ENCODE measurements at places on chromosomes 7 and 10.

DNA sequence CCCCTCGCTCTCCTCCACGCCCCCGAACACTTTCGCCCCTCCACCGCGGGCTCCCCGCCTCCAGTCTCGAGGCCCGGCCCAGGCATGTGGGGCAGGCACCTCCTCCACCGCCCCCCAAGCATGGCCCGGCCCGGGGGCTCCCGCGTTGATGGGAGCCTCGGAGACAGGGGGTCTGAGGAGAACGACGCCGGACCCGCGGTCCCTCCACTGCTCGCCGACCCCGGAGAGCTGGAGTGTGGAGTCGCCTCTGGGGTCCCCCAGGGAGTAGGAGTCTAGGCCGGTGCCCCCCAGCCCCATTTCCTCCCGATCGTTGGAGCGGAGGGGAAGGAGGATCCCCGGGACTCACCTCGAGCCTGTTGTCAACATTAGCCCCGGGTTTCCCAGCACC lies 206 bp downstream of the UPF2 start:
- DNase-seq, result no peak

- no peak for DNase-seq
Observed at GRCh38 chr7:158093156-158093796, 494.3 kb downstream of the PTPRN2 start.

- DNase-seq, result no peak
Observed at GRCh38 chr10:45383682-45384330, 9.8 kb downstream of the ALOX5 start.

DNA sequence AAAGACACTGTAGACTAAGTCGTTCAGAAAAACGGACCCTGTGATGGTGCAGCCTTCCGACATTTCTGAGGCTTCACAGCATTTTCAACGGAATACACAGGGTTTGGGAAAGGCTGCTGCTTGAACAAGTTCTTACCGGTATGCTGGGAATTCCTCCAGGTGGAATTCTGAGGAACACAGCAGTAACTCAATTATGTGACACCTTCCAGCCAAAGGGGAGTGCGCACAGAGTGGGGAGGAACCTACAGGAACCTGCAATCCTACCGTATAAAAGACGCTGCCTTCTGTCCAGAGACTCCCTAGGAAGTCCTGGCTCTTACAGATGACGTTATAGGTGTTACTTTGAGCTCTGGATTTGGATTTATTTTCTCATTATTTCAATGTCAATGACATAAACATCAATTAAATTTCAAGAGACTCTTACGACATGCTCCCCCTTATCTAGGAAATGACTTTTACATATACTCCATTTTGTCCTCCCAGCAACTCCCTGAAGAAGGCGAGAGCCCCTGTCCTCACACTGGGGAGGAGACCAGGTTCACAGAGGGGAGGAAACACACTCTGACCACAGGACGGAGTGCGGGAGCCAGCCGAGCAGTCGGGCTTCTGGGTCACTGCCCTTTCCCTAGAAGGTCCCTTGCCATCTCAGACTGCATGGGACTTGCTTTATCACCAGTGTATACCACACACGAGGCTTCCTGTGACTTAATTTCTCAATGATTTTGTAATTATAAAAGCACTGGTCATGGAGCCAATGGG lies 27.9 kb downstream of the VIPR2 start:
- DNase-seq, result no peak

GRCh38 chr10:45514291-45515270 lies 140.6 kb downstream of the ALOX5 start:
- DNase-seq, result no peak

DNA sequence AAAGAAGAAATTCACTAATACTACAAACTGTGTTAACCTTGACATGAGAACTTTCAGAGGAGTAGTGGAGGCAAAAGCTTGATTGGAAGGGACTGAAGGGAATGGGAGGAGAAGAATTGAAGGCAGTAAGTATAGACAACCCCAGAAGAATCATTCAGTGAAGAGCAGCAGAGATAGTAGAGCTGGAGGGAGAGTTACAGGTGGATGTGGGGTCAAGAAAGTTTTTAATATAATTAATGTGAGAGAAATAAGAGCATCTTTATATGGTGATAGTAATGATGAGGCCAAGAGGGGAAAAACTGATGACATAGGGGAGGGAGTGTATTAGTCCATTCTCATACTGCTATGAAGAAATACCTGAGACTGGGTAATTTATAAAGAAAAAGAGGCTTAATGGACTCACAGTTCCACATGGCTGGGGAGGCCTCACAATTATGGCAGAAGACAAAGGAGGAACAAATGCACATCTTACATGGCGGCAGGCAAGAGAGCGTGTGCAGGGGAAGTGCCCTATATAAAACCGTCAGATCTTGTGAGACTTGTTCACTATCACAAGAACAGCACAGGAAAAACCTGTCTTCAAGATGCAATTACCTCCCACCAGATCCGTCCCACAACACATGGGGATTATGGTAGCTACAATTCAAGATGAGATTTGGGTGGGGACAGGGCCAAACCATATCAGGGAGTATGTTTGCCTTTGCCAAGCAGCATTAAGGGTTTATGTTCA lies 88.3 kb upstream of the PIK3CG start:
- DNase-seq, result no peak

DNA sequence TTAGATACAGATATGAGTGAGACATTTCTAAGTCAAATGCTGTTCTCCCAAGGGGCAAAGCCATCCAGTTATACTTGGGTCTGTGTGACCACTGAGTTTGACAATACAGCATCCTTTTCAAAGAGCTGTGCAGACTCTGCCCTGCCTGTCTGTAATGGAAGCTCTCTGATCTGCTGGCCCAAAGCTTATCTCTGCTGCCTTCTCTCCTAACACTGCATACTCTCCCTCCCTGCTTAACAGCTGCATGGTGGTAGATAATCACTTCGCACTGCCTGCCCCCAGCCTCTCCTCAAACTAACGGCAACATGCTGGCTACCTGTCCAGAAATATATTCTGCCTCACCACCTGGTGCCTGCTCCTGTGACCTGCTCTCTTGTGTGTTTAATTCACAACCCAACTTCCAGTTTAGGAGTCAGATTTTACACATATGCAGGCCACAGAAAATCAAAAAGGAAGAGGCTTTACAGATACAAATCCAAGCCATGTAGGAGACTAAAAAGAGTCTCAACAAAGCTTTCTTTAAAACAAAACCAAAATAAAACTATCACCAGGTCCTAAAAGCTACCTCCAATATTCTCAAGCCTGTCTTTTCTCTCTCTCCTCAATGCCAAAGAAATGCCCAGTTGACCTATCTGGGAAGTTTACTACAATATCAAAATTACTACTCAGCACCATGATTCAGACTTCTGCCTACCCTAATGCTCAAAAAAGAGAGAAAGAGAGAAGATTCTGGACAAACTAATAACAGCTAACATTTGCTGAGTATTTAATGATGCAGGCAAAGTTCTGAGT lies 145.6 kb downstream of the RELN start:
- no peak for DNase-seq

DNA sequence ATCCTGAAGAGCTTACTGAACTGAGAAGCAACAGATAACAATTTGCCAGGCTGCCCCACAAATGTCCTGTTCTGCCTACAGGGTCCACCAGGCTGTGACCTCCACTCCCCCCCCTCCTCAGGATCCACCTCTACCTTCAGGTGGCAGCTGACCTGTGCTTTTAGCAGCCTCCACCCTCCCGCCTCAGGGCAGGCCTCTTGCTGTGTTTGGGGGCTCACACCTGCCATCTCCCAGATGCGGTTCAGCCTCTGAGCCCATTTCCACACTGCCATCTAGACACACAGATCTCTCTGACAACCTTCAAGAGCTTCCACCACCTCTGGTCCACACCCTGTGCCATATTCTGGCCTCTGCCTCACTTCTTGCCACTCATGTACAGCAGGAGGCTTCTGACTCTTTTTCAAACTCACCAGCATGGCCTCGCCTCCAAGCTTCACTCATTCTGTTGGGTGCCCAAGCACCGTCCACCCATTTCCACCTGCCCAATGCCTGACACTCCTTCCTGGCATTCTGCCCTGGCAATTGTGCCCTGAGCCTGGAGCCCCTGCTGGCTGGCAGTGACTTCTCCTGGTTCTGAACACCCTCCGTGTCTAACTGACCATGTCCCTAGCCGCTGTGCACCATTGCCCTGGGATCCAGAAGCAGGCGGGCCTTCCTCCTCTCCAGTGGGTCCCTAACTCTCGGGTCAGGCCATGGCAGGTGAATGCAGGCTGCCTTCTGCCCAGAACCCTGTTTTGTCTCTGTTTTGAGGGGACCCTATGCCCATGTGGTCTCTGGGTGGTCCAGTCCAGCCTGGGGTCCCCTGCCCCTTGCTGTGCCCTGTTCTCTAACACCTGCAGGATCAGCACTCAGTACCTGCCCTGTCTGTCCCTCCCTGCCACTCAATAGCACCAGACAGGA lies 18.5 kb downstream of the TMEM72 start:
- no peak for DNase-seq

DNA sequence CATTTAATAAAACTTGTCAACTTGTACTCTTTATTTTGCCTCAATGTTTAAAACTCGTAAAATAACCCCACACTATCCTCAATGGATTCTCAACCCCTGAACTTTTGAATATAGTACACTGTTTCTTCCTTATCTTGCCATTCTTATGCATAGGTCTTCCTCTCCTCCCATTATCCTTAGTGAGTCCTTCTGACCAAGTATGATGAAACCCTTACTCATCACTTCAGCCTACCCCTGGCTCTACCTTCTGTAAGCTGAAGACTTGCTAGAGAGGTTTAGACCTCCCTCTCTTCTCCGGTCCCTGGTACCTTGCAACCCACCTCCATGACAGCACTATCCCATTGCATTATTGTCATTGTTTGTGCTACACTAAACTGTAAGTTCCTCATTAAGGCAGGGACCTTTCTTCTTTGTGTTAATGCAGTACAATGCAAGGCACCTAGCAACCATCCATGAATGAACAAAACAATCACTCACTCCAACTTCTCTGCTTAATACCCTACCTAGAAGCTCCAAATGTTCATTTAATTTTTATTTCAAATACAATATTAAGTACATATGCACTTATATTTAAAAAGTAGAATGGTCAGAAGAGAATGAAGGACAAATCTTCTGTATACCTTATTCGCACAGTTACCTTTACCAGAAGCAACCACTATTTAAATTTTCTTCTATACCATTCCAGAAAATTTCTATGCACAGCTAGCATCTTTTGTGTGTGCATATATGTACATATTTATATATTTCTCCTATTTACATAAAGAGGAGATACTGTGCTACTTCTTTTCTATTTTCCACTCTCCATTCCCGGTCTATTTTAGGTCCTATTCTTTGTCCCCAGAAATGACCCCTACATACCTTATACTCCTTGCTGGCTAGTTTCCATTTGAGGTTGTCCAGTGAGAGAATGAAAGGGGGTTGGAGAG lies 77.5 kb downstream of the SLC16A9 start:
- no peak for DNase-seq

Data from NCI-H2227 treated with DMSO at 0.1 percent for 48 hours (cell line).